ENCODE measurements at places on chromosomes 7 and 10.

- no peak for DNase-seq
Observed at GRCh38 chr7:78023191-78023590, 224.6 kb downstream of the PHTF2 start.

- DNase-seq: no peak
Observed at GRCh38 chr7:107045980-107046379, 1.5 kb downstream of the PRKAR2B start.

GRCh38 chr7:84248267-84248666, 53.7 kb upstream of the SEMA3A start:
- no peak for DNase-seq

DNA sequence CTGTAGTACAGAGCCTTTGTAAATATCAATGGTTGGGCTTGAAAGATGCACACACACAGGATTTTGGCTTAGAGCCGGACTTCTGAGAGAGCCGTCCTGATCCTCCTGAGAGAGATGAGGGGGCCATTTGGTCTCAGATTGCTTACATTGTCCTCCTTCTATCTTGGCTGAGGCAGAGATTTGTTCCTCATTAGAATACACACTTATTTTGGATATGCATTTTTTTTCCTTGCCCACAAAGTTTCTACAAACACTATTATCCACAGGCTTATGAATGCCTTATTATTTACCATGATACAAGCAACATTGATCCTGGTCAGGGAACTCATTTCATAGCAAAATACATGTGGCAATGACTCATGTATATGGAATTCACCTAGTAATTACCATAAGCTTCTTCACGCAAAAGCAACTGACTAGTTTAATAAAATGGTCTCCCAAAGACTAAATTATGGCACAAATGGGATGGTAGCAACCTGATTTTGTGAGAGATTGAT, 175.3 kb downstream of the MDFIC start:
- DNase-seq: no peak

DNA sequence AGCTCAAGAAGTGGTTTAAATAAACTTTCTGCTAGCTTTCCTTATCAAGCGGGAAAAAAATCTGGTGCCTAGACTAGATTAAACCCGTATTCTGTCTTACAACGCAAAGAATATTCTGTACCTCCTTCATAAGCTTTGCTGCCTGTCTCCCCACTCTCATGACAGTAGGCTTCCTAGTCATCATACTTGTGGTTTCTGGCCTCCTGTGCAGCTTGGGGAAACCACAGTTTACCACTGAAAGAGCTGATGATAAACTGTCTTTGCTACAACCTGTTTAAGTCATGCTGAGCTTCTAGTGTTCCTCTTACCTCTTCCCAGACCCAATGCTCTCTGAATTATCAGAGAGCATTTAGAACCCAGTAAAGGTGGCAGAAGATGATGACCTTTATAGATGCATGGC, 55.0 kb downstream of the PODXL start:
- no peak for DNase-seq

DNA sequence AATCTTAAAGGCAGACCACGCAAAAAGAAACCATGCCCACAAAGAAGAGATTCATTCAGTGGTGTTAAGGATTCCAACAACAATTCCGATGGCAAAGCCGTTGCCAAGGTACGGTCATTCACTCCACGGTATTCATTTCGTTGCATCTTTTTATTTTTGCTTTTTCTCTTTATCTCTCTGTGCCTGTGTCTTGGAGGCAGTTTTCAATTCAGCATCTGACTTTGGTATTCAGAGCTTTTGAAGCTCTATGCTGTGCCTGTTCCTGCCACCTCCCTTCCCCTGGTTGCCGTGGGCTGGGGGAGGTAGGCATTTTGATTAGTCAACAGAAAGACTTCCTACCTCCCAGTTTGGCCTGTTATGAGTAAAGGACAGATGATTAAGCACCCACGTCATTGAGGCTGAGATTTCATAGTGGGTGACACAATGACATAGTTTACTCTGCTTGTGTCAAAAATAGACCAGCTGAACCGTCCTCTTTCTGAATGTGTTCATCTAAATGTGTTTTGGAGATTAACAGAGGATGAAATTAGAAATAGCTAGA, 149.5 kb downstream of the ARID5B start:
- DNase-seq: peak; percentile 68

DNA sequence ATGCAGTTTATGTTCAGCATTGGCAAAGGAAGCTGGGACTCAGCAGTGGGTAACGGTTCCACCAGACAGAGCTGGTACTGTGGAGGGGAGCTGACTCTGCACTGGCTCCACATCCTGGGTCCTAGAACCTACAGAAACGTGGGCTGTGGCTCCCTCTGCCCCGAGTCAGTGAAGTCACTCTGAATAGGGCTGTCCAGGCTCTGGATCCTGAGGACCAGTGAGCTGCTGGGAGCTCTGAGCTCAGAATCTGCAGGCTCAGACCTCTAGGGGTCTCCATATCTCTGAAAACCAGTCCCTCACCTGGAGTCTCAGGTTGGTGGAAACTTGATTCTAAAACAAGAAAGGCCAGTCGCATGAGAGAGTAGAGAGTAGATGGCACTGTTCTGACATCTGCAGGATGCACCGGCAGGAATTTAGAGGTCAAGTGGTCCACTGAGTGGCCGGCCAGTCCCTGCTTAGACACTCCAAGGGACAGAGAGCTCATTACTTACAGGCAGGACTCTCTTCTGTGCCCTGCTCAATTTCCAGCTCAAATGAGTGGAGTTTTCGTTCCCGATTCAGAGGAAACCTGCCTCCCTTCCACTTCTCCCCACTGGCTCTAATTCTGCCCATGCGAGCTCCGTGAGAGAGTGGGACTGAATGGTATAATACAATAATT, 18.6 kb downstream of the NPFFR1 start:
- DNase-seq: peak; percentile 56

- DNase-seq: no peak
Observed at GRCh38 chr10:32388258-32389027, 41.5 kb upstream of the EPC1 start.

GRCh38 chr10:68784476-68784875, 42.9 kb upstream of the STOX1 start:
- no peak for DNase-seq

- no peak for DNase-seq
Observed at GRCh38 chr10:79933961-79934360, 14.9 kb downstream of the SFTPD start.

DNA sequence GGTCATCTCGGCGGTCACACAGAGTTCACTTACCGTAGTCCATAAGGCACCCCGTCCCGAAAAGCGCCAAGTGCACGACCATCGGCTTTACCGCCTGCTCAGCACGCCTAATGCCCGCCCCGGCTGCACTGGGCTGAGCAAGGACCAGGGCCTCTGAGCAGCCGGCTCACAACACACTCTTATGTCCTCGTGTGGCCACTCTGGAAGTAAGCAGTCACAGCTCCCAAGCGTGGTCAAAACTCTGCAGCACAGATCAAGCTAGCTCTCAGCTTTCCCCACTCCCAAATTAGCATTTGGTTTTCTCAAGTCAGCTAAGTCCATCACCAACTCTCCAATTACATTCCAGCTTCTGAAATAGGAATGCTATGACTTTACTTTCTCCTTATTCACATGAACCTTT, 57.7 kb downstream of the MAD1L1 start:
- DNase-seq: no peak

GRCh38 chr7:1300636-1301035, 68.0 kb downstream of the UNCX start:
- DNase-seq: no peak
